ENCODE measurements at places on chromosomes 2 and 18.

DNA sequence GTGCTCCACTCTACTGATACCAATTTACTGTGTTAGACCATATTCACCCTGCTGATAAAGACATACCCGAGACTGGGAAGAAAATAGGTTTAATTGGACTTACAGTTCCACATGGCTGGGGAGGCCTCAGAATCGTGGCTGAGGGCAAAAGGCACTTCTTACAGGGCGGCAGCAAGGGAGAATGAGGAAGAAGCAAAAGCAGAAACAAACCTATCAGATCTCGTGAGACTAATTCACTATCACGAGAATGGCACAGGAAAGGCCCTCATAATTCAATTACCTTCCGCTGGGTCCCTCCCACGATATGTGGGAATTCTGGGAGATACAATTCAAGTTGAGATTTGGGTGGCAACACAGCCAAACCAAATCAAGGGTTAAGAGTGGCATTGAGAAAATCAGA, 65.2 kb downstream of the LDLRAD4 start:
- no peak for DNase-seq

DNA sequence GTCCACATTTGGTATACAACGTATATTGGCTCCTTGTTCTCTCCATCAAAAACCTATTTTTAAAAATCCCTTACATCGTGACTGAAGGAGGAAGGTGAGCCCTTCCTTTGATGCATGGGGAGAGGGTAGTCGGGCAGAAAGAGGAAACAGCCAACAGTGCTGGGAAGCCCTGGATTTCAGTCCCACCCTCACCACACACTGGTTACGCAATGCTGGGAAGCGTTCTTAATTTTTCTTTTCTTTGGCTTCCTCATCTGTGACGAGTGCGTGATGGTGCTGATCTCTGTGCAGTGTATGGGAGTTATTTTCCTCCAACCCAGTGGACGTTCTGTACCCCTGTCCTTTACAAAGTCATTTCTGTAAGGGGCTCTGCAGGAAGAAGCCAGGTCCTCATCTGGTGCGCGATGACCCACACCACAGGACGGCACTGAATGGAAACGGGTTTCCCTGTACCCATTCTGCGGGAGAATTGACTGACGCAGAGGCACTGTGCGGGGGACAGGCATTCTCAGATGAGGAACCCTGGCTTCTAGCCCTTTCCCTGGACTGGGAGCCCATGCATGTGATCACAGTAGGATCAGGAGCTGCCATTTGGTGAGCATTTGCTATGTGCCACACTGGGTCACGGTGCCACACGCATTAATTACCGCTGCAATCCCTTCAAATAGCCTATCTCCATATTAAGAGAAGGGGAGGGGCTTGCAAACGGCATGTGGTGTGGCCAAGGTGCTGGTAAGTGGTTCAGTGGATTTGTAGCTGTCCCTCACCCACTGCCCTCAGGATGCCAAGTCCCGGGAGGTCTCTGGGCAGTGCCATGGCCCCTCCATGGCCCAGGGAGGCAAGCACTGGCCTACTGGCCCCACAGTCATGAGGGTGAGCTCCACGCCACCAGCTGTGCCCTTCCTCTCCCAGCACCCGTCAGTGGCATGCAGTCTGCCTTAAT, 4.3 kb downstream of the COLEC11 start:
- no peak for DNase-seq

GRCh38 chr18:62881509-62882016, 166.2 kb downstream of the PHLPP1 start:
- peak; percentile 92 for DNase-seq

GRCh38 chr18:48816554-48816953, 134.2 kb downstream of the SMAD7 start:
- no peak for DNase-seq

DNA sequence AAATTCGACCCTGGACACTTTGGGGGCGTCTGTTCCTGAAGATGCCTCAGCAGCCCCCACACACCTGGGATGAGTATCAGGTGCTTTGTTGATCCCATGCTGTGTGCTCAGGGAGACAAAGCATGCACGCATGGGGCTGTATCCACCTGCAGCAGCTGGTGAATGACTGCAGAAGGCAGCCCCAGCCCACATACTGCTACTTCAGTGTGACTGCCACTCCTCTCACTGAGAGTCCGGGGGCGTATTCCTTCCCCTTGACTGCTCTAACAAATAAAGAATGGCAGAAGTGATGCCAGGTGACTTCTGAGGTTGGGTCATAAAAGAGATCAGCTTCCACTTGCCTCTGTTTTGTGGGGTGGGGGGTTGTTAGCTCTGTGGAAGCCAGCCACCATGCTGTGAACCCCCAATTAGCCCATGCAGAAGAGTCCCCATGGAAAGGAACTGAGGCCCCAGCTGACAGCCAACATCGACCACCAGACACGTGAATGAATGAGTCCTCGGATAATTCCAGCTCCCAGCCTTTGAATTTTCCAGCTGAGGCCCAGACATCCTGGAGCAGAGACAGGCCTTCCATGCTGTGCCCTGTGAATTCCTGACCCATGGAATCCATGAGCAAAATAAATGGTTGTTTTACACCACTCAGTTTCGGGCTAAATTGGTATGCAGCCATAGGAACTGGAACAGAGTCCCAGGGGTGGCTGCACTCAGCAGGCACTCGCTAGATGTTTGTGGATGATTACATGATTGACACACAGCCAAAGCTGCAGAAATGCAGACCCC, 289.3 kb downstream of the CELF4 start:
- DNase-seq, result no peak

DNA sequence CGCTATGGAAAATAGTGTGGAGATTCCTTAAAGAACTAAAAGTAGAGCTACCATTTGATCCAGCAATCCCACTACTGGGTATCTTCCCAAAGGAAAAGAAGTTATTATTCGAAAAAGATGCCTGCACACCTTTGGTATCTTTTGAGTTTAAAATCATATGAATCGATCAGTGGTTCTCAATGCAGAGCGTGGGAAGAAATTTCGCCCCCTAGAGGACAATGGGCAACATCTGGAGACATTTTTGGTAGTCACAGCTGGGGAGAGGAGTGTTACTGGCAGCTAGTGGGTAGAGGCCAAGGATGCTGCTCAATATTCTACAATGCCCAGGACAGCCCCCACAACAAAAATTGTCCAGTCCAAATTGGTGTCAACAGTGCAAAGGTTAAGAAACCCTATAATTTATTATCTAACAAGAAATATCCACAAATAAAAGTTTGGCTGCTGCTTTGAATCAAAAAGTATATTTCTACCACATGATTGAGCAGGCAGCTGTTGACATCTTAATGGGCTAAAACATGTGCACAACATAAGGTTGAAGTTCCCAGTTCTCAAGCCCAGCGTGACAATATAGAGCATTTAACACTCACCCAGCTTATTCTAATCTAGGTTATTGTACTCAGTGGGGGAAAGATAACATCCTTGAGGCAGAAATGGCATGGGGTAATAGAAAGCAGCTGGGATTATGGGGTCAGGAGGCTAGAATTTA, 425.7 kb downstream of the LRATD1 start:
- no peak for DNase-seq
